ENCODE measurements at places on chromosomes 2 and 18.
A peak's percentile ranks its signal among the peaks of the same experiment; 100 is the strongest.

DNA sequence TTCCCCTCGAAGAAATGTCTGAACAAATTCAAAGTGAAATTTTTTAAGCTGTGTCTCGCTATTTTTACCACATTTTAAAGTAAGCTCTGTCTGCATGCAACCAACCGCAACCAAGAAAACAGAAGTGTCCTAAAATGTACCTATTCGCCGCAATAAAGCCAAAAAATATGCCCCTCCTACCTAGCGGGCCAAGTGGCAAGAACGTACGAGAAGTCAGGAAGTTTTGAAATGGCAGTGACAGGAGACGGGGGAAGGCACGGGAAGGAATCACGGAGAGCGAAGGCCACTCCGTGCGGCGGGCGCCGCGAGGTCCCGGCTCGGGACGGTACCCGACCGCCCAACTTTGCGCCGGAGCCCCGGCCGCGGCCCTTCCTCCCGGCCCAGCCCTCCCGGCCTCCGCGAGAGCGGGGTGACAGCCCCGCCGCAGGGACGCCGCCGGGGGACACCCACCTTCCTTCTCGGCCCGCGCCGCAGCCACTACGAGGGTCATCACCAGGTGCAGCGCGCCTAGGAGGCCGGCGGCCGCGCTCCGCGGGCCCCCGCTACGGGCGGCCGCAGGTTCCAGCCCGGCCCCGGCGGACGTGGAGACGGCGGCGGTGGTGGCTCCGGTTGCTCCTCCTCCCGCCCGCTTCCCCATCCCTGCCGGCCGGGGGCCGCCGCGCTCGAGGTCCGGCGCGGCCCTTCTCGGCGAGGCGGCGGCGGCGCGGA, 568 bp downstream of the TMEM131 start:
- DNase-seq, result no peak

DNA sequence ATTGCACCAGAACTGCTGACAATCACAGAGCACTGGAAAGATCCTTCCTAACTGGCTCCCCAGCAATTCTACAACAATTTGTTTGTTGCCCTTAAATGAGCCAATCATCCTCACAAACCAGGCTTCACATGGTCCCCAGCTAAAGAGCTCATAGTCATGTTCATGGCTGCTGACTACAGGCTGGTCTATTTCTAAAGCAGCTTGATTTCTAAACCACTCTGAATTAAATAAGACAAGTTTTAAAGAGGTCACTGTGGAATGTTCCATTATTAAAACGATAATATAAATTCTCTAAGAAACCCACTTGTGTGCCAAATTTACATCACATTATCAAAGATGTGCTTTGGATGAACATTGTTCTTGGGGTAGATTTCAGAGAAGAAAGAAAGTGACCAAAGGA, 110.7 kb downstream of the COPS8 start:
- no peak for DNase-seq

DNA sequence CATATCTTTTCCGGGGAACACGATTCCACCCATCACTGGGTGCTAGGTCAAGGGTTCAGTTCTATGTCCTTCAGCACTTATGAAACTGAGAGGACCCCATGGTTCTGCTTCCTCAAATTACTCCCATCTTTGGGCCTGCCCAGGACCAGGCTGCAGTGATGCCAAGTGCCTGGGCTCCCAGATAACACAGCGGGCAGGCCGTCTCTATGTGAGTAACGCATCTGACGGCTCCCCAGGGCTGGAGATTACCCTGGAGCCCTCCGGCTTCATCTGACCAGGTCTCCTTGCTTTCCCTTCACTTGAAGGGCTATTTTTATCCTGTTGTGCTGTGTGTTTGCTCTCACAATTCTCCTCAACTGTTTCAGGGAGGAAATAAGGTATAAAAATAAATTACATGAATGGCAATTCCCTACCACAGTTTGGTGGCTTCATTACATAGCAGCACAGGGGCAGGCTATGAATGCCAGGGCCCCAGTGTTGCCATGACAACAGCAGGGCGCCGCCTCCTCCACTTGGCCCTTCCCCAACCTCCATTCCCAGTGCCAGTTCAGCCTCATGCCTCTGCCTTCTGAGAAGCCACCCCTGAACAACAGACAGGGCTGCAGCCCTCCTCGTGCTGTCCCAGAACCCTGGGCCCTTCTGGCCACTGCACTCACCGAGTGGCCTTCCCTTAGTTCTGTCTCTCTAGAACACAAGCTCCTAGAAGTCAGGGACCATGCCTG, 25.4 kb upstream of the TMEM131 start:
- DNase-seq, result no peak

DNA sequence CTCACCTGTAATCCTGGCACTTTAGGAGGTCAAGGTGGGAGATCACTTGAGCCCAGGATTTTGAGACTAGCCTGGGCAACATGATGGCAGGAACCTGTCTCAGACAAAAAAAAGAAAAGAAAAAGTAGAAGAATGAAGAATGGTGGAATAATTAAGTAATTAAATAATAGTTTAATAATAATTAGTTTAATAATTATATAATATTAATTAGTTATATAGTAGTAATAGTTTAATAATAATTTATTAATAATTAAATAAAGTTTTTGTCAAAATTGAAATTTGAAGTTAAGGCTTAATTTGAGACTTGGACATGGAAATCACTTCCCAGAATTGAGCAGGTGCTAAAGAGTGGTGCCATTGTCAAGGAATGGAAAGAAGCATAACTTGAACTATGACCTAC, 52.2 kb upstream of the ABCA12 start:
- no peak for DNase-seq

- no peak for DNase-seq
These were observed 89.9 kb downstream of the UBE2E3 start for GRCh38 chr2:181070119-181070835.

DNA sequence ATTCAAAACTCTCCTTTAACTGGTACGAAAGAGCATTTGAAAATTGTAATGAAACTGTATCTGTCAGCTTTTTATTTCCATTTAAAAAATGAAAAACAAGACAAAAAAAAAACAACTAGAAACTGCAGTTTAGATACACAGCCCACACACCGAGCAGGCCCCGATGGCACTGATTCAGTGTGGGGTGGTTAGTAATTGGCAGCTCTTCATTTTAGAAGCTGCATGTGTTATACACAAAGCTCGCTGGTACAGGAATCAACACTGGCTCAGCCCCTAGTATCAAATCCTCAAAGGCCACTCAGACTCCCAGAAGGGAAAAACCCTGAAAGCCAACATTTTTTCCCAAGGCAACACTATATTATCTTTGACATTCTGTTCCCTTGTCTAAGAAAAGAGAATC, 30.5 kb upstream of the RMDN2 start:
- DNase-seq, result no peak

GRCh38 chr2:231612109-231612455, 19.4 kb downstream of the TEX44 start:
- peak; percentile 37 for DNase-seq

GRCh38 chr2:191066197-191066918, 52.4 kb upstream of the STAT1 start:
- DNase-seq, result no peak

GRCh38 chr2:228728961-228729360, 542.1 kb downstream of the PID1 start:
- DNase-seq, result peak; percentile 4

DNA sequence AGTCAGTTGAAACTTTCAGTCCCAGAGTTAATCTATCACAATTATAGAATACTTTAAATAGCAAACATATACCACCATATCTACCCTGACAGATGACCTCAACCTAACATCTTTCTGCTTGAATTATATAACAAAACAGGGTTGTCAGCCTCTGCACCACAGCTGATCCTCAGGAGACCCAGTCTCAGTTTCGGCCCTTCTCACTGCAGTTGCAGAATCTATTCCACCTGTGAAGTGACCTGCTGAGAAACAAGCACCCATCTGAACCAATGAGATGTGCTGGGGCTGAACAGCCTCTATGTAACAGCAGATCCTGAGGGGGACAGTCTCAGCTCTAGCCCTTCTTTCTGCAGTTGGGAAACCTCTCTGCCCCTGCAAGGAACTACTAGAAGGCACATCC, 567.6 kb downstream of the KCNJ3 start:
- no peak for DNase-seq

GRCh38 chr2:1750270-1750932, 6.1 kb upstream of the PXDN start:
- no peak for DNase-seq

DNA sequence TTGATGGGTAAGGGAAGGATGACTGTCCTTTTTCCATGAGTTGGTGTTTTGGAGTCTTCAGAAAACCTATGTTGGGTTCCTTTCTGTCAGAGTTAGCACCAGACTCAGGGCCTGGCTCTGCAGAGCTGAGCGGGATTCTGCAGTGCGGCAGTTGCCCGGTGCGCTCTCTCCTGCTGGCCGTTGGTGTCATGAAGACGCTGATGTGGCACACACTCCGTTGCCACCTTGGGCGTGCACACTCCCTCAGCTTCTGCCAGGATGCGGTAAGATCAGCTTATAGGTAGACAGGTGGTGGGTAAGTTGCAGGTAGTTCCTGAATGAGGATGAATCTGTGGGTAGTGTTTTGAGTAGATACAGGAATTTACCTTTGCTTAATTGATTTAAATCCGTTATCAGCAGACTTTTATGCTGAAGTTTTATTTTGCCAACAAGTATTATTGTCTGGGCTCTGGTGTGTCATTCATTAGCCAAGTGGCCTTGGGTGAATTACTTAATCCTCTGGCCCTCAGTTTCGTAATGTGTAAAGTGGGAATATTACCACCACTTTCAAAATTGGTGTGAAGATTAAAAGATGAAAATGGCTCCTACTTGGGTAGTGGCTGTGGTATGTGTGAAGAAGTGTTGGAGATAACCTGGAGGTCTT, 26.8 kb downstream of the DGKD start:
- no peak for DNase-seq

GRCh38 chr2:218999021-218999880, 6.0 kb upstream of the CRYBA2 start:
- DNase-seq, result no peak

- no peak for DNase-seq
These were observed 176.4 kb upstream of the TCF4 start for GRCh38 chr18:55764386-55764785.

DNA sequence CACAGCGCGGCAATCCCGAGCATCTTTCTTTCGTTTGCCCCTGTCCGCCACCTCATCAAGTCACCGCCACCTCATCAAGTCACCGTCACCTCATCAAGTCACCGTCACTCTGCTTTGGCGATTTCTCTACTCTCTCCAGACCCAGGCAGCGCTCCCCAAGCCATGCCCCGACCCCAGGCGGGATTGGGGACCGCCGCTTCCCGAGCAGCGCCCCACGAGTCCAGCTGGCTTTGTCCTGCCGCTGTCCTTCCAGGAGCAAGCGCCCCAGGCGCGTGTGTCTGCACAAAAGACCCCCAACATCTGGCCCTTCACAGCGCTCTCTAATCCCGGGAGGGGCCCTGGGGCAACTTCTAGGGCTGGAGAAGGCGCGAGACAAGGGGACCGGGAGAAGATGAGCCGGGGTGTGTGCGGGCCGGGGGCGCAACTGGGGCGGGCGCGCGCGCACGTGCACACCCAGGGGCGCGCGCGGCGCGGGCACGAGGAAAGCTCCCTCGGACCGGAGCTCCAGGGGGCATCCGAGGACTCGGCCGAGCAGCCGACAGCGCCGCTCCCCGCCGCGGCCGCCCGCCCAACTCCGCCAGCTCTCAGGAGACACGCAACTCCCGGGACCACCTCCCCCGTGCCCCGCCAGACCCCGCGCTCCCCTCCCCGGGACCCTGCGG, 633 bp upstream of the RNF152 start:
- no peak for DNase-seq

- DNase-seq, result no peak
These were observed 187.6 kb downstream of the LDLRAD4 start for GRCh38 chr18:13406049-13406615.

DNA sequence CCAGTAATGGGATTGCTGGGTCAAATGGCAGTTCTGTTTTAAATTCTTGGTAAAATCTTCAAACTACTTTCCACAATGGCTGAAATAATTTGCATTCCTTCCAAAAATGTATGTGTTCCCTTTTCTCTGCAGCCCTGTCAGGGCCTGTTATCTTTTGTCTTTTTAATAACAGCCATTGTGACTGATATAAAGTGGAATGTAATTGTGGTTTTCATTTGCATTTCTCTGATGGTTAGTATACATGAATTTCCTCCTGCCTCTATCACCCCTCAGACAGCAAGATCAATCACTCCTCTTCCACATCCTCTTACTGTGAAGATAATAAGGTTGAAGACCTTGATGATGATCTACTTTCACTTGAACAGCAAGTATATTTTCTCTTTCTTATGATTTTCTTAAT, 304.8 kb upstream of the FSIP2 start:
- no peak for DNase-seq

- DNase-seq, result no peak
These were observed 24.0 kb upstream of the ATP5MC3 start for GRCh38 chr2:175205523-175205922.

DNA sequence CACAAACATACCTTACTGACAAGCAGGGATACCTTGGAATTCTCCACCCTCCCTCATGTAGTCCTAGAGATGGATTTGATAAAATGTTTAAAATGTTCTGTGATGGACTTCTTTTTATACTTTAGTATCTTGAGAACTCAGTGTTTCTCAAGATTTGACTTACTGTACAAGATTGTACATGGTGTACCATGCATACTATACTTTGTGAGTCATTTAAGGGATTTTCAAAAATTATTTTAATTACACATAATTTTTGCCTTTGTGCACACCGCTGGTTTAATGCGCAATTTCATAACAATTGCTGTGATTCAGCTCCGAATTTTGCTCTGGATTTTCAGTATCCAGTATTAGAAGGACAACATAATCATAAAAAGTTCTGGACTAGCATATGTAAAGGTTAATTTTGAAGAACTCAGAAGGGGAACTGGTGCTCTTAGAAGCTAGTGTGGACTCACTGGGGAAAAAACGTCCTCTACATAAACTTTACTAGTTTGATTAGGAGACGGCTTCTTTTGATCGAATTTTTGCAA, 78.6 kb upstream of the ACSL3 start:
- DNase-seq, result no peak

GRCh38 chr2:162196638-162197037, 44.6 kb upstream of the GCG start:
- DNase-seq, result no peak

GRCh38 chr18:7152440-7152839, 34.8 kb upstream of the LAMA1 start:
- DNase-seq, result no peak

DNA sequence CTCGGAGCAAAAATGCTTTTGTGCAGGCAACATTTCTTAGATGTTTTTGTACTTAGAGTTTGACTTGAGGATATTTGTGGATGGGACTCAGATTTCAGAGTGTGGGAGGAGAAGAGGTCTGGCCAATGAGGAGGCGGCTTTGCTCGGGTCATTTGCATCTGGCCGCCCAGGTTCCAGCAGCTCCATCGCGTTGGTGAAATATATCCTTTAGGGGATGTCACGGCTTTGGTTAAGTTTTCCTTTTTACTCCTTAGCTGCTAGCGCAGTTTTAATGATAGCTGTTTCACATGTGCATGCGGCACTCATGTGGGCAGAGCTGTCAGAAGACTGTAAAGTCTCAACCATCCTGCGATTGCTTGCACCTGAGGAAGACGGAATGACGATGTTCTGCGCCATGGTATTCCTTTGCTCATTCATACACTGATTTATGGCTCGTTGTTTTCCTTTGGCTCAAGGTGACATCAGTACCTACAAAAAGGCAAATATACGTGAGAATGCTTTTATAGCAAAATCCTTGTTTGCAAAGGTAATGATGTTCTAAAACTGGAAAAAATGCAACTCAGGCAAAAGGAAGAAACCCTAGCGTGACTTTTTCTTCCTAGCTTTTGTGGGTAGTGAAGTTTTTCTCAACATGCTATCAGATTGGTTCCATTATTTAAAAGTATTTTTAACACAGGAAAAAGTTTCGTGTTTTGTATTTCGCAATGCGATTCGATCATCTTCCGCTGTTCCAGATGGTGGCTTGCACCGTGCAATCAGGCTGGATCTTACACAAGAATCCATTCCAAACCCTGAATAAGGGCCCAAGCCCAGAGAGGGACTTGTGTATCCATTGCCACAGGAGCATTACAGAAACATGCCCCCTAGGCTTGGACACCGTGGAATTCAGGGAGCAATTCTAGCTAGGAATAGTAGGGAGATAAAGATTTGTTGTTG, 70.5 kb upstream of the ZNF516 start:
- peak; percentile 91 for DNase-seq

Measured in BJ (cell line).